ENCODE measurements at places on chromosomes 2 and 18. TPM values are rescaled to one million over a fixed set of nuclear protein-coding genes. Genes with fewer than 3 reads are reported as not detected.

DNA sequence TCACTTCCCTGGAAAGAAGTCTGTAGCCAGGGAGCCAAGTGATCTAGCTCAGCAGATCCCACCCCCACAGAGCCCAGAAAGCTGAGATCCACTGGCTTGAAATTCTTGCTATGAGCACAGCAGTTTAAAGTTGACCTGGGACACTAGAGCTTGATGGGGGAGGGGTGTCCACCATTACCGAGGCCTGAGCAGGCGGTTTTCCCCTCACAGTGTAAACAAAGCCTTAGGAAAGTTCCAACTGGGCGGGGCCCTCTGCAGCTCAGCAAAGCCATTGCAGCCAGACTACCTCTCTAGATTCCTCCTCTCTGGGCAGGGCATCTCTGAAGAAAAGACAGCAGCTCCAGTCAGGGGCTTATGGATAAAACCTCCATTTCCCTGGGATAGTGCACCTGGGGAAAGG is 887.2 kb upstream of the LRATD1 start:
- H3K36me3 ChIP-seq, result no peaks in the 10 kb centered on the region
- no peaks in the 10 kb centered on the region for H3K4me1 ChIP-seq
- H3K27me3 ChIP-seq, result no peaks in the 10 kb centered on the region
- DNase-seq, result no peak
- no peak overlapping the region for H3K4me3 ChIP-seq
- H3K27ac ChIP-seq, result no peak overlapping the region

GRCh38 chr2:172293952-172294351 is 133.4 kb upstream of the ITGA6 start:
- H3K4me1 ChIP-seq, result peaks cover 15% of the 10 kb centered on the region
- no peaks in the 10 kb centered on the region for H3K36me3 ChIP-seq
- H3K27ac ChIP-seq, result no peak overlapping the region

DNA sequence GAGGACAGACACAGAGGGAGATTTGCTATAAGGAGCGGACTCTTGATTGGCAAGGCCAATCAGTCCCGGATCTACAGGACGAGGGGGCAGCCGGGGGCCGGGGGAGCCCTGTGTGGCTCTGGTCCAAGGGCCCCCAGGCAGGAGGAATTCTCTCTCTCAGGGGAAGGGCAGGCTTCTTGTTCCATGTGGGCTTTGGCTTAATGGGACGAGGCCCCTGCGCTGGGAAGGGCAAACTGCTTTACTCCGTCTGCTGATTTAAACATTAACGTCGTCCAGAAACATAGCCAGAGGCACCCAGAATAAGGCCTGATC is 75.9 kb downstream of the TMEM18 start:
- H3K4me3 ChIP-seq, result no peak overlapping the region
- peaks cover 10% of the 10 kb centered on the region for H3K4me1 ChIP-seq
- H3K27me3 ChIP-seq, result no peaks in the 10 kb centered on the region
- DNase-seq, result no peak

- H3K27ac ChIP-seq, result no peak overlapping the region
- H3K4me1 ChIP-seq, result no peaks in the 10 kb centered on the region
- H3K36me3 ChIP-seq, result no peaks in the 10 kb centered on the region
- no peak overlapping the region for H3K4me3 ChIP-seq
- peaks cover 4% of the 10 kb centered on the region for H3K27me3 ChIP-seq
Measured at GRCh38 chr2:126921066-126921465, 22.4 kb downstream of the TEX51 start.

DNA sequence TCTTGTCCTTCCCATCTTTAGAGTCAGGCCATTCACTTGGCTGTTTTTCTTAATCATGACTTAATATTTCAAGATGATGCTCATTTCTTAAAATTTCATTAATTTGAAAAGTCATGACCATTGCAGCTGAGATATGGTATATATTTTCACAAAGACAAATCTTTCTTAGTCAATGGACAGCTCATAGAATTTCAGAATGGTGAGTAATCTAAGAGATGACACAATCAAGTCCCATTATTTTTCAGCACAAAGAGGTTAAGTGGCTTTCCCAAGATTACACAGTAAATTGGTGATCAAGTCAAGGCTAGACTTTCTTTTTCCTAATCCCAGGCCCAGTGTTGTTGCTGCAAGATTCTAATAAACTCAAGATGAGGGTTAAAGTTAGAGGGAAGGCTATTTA is 34.4 kb upstream of the NT5C1B start:
- H3K4me3 ChIP-seq, result no peak overlapping the region
- no peaks in the 10 kb centered on the region for H3K27me3 ChIP-seq
- DNase-seq, result no peak

DNA sequence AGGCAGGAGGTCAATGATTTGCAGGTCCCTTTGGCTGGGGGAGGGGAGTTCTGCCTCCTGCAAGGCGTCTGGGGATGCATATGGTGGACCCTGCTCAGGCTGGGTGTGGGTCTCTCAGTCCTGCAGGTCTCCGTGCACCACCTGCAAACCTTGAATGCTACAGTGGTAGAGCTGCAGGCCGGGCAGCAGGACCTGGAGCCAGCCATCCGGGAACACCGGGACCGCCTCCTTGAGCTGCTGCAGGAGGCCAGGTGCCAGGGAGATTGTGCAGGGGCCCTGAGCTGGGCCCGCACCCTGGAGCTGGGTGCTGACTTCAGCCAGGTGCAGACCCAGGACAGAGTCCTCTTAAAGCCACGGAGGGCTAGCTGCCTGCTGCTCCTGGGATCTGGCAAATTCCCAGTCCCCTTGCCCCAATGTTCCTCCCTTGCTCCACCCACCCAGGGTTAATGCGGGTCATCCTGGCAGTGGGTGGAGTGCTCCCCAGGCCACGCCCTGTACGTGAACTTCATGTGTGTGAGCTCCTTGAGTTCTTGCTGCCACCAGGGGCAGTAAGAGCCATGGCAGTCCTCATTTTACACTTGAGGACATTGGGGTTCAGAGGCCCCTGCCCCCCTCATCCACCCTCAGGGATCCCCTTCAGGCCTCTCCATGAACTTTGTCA is 3.1 kb downstream of the PROM2 start:
- H3K4me1 ChIP-seq, result no peaks in the 10 kb centered on the region
- no peaks in the 10 kb centered on the region for H3K27me3 ChIP-seq
- H3K27ac ChIP-seq, result no peak overlapping the region
- DNase-seq, result no peak
- H3K4me3 ChIP-seq, result no peak overlapping the region

DNA sequence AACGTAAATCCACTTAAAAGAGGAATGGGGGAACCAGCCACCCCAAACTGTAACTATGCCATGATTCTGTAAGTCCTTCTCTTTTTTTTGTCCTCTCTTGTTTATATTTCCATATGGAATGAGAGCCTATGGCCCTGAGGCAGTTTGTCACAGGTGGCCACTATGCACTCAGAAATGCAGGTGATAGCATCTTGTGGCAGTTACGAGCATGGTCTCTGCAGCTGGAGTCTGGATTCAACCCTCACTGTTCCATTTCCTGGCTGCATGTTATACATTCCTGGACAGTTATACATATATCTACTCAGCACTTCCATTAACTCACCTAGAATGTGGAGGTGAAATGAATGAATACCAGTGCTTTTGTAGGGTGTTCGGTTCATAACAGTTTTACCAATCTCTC is 291.5 kb upstream of the FANCL start:
- no peak overlapping the region for H3K4me3 ChIP-seq
- no peak overlapping the region for H3K27ac ChIP-seq
- no peaks in the 10 kb centered on the region for H3K36me3 ChIP-seq
- H3K27me3 ChIP-seq, result no peaks in the 10 kb centered on the region

- H3K27ac ChIP-seq, result no peak overlapping the region
- no peak for DNase-seq
- H3K4me3 ChIP-seq, result no peak overlapping the region
- H3K36me3 ChIP-seq, result no peaks in the 10 kb centered on the region
- H3K4me1 ChIP-seq, result peaks cover 4% of the 10 kb centered on the region
Measured at GRCh38 chr2:146984014-146984413, 860.8 kb upstream of the ACVR2A start.

DNA sequence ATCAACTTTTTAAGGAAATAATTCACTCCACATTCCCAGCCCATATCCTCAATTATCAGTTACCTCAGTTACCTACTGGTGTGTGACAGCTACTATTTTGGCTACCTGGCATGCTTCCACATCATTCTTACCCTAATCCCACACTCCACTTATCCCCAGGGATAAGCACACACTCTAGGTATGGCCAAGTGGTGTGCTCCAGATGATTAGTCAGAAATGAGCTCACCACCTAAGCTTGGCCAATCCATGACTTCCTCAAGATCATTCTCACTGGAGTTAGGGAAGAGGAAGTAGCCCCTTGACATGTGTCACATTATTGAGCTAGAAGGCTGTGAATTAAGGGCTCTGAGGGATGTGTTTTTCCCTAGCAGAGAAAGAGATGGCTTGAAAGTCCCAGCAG is 20.9 kb upstream of the SMAD4 start:
- H3K27me3 ChIP-seq, result peaks cover 3% of the 10 kb centered on the region
- no peak overlapping the region for H3K4me3 ChIP-seq
- H3K4me1 ChIP-seq, result peaks cover 4% of the 10 kb centered on the region
- no peak overlapping the region for H3K27ac ChIP-seq

DNA sequence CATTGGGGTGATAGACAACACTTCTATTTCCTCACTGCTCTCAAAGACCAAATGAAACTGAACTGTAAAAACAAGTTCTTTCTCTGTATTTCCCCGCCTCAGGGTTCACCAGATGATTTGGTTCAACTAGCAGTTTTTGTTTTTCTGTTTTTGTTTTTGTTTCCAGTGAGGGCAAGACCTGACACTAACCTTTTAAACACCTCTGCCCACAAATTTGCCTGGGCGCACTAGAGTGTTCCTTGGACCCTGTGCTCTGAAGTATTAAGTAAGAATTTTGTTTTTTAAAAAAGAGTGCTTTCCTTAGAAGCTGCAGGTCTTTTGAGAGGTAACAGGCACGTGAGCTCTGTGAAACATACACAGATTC is 92.9 kb downstream of the DYSF start:
- H3K27me3 ChIP-seq, result peaks cover 29% of the 10 kb centered on the region
- H3K27ac ChIP-seq, result no peak overlapping the region
- H3K4me3 ChIP-seq, result no peak overlapping the region
- no peaks in the 10 kb centered on the region for H3K36me3 ChIP-seq
- peaks cover 9% of the 10 kb centered on the region for H3K4me1 ChIP-seq

Gene SDC1
- 164 TPM for total RNA-seq

Gene SPRED2
- 43.0 TPM for total RNA-seq

Gene C2orf15
- 5.6 TPM for total RNA-seq

Gene GCG
- 4,649 TPM for total RNA-seq

Gene SMC6
- 30.5 TPM for total RNA-seq

Gene CTAGE1
- total RNA-seq, result not detected
